ENCODE measurements at places on chromosomes 1 and 21.

GRCh38 chr1:217106231-217106901 lies 383.1 kb upstream of the ESRRG start:
- DNase-seq, result no peak

DNA sequence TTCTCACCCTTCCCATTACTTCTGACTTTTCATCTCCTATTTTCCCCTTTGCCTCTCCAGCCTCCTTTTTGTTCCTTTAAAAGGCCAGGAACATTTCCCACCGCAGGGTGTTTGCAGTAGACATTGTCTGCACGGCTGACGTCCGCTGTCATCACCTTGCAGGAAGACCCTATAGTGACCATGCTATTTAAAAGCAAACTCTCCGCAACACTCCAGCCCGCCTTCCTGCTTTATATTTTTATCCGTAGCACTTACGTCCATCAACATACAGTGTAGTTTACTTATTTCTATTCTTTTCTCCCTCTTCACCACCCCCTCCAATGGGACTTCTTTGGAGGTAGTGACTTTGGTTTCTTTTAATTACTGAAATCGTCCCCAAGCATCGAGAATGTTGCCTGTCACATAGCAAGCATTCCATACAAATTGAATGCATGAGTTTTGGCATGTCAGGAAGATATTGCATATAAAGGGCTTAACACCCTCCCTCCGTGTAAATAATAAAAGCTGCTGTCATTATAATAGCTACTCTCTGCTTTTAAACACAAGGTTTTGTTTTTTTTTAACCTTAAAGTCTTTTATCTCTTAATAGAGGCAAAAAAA lies 19.8 kb downstream of the SLC25A33 start:
- no peak for DNase-seq

- DNase-seq, result no peak
Measured at GRCh38 chr1:113388017-113388620, 2.2 kb upstream of the MAGI3 start.

DNA sequence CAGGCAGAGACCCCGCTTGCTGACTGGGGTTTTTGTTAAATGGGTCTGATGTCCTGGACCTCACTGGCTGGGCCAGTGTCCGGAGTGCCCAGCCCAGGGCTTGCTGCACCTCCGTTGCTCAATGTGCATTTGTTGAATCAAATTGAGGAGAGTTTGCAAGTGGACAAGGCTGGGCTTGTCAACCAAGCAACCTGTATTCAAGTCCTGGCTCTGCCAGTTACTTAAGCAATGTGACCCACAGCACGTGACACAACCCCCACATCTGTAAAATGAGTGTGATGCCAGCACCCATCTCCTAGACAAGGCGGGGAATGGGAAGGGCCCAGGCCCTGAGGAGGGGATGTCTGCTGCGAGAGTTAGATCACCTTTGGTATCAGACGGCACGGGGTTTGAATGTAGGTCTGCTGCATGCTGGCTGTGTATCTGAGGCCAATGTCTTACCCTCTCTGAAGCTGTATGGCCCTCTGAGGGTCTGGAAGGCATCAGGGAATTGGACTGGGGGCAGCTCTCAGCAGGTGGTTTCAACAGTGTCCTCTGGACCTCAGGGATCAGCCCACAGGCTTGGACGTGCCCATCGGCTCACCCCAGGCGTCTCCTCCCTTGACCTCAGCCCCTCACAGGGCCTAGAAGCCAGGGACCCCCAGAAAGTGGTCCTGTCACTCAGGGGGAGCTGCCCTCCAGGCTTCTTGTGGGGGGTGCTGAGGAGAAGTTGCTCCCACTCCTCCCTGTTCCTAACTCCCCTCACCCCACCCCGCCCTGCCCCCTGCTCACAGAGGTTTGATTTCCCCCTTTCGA lies 51.0 kb upstream of the RUNX3 start:
- no peak for DNase-seq

GRCh38 chr1:27912429-27912828 lies 22.4 kb upstream of the SMPDL3B start:
- no peak for DNase-seq

DNA sequence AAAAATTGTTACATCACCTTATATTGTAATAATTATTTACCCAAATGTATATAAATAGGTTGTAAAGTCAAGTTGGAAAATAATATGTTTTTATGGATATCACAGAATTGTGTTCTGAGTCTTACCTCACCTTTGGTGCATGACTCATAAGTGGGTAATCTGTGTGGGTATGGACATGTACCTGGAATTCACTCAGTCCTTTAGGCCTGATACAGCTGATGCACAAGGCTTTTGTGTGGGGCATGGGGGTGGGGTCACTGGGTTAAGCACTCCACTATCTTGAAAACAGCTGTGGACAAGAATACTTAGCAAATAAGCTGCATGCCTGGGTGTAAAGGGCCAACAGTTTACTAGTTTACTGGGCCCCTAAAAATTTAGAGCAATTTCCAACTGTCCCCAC lies 34.4 kb downstream of the INKA2 start:
- no peak for DNase-seq

GRCh38 chr1:181972256-181972655 lies 89.3 kb downstream of the ZNF648 start:
- DNase-seq, result no peak

DNA sequence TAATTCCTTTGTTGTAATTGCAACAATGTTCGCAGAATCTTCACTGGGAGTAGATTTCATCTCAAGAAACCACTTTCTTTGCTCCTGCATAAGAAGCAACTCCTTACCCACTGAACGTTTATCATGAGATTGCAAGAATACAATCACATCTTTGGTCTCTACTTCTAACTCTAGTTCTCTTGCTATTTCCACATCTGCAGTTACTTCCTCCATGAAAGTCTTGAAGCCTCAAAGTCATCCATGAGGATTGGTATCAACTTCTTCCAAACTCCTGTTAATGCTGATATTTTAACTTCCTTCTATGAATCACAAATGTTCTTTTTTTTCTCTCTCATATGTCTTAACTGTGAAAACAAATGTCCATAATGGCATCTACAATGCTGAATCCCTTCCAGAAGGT lies 118.6 kb upstream of the RAB4A start:
- no peak for DNase-seq

DNA sequence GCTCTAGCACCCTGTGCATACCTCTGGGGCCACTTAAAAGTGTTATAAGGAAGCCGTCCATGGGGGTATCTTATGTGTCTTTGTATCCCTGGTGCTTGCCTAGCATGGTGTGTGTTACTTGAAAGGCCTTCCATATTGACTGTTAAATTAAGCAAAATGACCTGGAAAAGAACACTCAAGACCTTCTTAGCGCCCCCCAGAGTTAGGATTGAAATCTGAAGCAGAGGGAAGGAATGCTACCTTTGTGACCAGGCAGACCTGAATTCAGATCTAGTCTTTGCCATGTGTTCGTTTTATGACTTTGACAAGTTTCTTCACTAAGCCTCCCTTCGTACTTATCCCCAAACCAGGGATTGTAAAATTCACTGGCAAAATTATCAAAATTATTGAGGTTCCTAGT lies 59.9 kb downstream of the SLC22A15 start:
- DNase-seq, result no peak

GRCh38 chr1:183313063-183313462 lies 105.1 kb downstream of the NMNAT2 start:
- no peak for DNase-seq

GRCh38 chr1:101175886-101176285 lies 60.9 kb upstream of the S1PR1 start:
- DNase-seq, result no peak

DNA sequence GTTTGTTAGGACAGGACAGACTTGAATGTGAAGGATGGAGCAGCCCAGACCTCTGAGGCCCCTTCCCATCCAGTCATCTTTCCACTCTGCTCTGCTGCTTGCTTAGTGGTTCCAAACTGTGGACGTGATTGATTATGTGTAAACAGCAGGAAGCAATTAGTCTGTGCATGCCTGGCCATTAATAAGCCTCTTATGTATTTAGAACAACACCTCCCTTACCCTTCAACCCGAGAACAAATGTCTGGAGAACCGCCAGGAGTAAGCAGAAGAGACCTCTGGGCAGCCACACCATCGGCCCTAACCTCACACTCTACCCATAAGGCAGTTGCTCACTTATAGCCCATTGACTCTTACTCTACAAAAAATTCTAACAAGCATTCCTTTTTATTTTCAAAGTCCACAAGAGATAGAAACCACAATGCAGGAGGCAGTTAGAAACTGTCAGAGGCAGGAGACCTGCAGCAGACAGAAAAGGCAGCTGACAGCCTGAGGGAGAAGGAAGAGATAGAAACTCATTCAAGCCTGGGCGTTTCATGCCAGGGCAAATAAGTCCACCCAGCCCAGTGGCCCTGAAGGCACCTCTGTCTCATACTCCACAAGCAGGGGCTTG lies 5.8 kb upstream of the EPHA8 start:
- DNase-seq, result no peak

GRCh38 chr1:39051956-39052355 lies 25.8 kb downstream of the NDUFS5 start:
- no peak for DNase-seq

DNA sequence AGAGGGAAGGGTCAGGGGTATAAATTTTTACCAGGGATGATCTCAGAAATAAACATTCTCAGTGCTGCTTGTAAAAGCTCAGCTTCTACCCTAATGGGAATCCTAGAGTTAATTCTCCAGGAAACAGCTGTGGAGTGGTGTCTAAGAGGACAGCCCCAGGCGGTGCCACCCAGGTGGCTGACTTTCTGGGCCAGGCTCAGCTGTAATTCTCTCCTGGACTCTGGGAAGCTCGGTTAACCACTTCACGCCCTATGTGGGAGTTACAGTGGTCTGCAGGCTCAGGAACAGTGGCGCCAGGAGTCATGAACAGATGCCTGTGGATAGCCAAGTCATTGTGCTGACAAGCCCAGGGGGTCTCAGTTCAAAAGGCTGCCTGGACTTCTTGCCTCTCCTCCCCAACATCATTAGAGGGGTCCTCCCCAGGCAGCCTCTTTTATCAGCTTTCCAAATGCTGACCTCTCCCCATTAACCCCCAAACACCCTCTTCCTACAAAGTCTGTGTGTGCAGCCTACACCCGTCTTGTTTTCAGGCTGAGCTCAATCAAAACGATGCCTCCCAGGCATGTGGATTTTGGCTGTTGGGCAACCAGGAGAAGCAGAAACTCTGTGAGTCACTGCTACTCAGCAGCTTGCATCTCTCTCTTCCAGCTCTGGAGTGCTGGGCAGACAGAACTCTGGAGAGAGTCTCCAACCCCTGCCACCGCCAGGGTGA lies 1.2 kb downstream of the HHIPL2 start:
- no peak for DNase-seq

- DNase-seq, result no peak
Measured at GRCh38 chr1:221011145-221011544, 131.9 kb downstream of the HLX start.

DNA sequence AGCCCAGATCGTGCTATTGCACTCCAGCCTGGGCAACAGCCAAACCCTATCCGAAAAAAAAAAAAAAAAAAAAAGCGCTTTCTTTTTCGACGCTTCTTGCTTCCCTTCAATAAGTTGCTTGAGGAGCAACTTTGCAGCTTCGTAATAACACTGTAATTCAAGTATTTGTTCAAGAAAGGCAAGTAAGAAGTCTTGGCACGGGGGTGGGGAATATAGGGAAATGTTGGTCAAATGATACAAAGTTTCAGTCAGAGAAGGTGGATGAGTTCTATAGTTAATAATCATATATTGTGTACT lies 871 bp upstream of the PSMA5 start:
- no peak for DNase-seq

DNA sequence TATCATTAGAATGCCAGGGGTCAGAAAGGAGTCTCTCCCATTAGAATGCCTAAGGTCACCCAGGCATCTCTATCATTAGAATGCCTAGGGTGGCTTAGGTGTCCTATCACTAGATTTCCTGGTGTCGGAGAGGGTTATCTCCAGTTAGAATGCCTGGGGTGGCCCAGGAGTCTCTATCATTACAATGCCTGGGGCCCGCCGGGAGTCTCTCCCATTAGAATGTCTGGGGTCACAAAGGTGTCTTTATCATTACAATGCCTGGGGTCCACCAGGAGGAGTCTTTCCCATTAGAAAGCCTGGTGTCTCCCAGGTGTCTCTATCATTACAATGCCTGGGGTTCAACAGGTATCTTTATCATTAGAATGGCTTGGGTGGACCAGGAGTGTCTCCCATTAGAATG lies 56.2 kb downstream of the RNF187 start:
- no peak for DNase-seq

All from activated CD8-positive, alpha-beta memory T cell treated with anti-CD3 and anti-CD28 coated beads for 48 hours (primary cell).